ENCODE measurements at places on chromosomes 2 and 18.

DNA sequence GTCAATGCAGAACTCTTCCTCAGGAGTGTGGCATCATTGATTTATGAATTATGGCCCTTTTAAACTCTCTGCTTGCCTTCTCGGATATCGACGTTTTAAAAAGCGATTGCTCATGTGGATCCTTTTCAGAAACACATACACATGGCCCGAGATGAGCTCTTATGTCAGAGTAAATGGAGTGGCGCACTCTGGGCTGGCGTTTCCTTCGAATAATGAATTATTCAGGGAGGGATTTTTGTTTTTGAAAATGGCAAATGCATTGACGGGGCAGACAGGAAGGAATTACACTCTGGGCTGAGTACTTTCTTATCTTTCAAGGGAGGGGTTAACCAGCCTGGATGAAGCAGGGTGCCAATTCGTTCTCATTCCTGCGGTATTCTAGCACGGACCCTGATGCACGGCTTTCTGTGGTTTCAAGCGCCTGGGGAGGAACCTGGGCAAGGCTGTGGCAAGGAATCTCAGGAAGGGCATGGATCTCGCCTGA, 142.7 kb downstream of the PRKCE start:
- DNase-seq, result no peak

DNA sequence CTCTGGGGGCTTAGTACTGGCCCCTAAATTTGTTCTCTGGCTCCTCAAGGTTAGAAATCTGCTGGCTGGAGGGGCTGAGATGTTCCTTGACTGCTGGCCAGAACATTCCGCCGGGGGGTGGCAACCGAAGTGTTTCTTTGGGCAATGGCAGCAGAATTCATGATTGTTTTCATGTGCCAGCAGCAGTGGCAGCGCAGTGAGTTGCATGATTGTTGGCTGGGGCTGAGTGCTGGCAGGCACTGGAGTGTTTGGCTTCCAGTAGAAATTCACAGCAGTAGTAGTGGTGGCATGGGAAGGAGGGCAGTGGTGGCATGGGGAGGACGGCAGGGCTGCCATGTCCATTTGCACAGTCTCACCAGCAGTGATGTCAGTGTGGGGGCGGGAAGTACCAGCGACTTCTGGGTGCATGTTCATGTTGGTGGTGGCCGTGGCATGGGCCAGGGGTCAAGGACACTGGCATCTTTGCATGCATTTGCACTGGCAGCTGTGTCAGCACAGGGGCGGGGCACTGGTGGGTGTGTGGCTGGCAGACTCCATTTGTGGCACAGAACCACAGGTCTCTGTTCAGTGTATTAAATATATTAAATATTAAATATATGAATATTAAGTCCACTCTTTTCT, 130.6 kb upstream of the CDH7 start:
- no peak for DNase-seq

- DNase-seq, result no peak
Measured at GRCh38 chr2:17858064-17858463, 20.4 kb upstream of the KCNS3 start.

DNA sequence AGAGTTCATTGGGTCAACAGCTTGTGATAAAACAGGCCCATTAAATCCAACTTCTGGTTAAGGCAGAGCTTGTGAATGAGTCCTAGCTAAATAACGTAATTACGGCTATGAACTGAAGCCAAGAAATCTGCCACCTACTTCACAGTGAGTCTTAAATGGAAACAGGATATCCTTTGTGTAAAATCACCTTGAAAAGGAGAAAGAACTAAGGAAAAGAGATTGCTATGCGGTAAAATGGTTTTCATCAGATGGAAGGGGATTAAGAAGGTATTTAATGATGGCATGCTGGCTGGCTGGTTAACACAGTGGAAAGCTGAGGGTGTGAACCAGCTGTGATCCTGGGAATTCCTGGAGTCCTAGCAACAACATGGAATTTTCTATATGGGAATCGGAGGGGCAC, 156.6 kb downstream of the DOK6 start:
- no peak for DNase-seq

GRCh38 chr2:195296490-195296889, 360.5 kb upstream of the SLC39A10 start:
- no peak for DNase-seq

- DNase-seq, result no peak
Measured at GRCh38 chr2:12725233-12726187, 8.8 kb downstream of the TRIB2 start.

GRCh38 chr2:68412127-68412819, 47.2 kb downstream of the PLEK start:
- DNase-seq, result no peak

DNA sequence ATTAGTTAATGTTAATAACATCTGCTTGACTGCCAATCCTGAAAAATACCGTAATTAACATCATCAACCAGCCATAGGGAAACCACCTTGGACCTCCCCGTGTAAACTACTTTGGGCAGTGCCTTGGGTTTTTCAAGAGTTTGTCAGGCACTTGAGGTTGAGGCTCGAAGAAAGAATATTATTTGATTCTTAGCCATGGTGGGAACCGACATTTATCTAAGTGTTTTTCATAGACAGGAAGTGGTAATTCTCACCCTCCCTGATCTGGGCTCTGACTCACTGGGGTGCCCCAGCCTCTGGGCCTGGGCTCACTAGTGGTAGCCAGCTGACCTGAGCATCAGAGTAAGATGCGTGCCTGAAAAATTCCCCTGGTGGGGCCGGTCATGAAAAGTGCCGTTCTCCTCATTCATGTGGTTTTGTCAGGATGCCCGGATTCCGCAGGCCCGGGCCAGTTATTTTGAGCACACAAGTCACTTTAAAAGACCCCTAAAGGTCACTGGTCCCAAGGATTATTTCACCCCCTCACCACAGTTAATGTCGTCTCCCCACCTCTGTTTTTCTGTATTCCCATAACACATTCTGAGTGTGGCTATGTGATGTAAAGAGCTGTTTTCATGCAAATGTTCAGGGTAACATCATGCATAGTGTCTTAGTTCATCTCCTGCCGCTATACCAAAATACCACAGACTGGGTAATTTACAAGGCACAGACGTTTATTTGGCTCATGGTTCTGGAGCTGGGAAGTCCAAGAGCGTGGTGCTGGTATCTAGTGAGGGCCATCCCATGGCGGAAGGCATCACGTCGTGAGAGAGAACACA, 21.6 kb upstream of the SPATA3 start:
- DNase-seq, result no peak

GRCh38 chr18:7742224-7742623, 175.1 kb downstream of the PTPRM start:
- no peak for DNase-seq

- DNase-seq, result no peak
Measured at GRCh38 chr2:205657579-205657978, 24.7 kb upstream of the NRP2 start.

All from Right ventricle myocardium superior (tissue), 1 donor.